ENCODE measurements at places on chromosomes 3 and 15.

- H3K27me3 ChIP-seq = no peaks in the 10 kb centered on the region
- DNase-seq = no peak
- peak overlapping the region; percentile 88 for H3K27ac ChIP-seq
- peaks cover 24% of the 10 kb centered on the region for H3K4me1 ChIP-seq
Measured at GRCh38 chr3:194069421-194070219, 66.3 kb upstream of the HES1 start.

- H3K27me3 ChIP-seq = no peaks in the 10 kb centered on the region
- no peak overlapping the region for H3K4me3 ChIP-seq
- H3K36me3 ChIP-seq = no peaks in the 10 kb centered on the region
- no peaks in the 10 kb centered on the region for H3K4me1 ChIP-seq
- DNase-seq = no peak
- H3K27ac ChIP-seq = no peak overlapping the region
Measured at GRCh38 chr3:59374091-59374817, 324.4 kb upstream of the CFAP20DC start.

- no peak overlapping the region for H3K4me3 ChIP-seq
- no peaks in the 10 kb centered on the region for H3K36me3 ChIP-seq
- H3K27ac ChIP-seq = peak overlapping the region; percentile 2
- no peak for DNase-seq
Measured at GRCh38 chr15:71093054-71094024, 21.9 kb upstream of the THSD4 start.

- peak within 1 kb of the TSS; percentile 72 for H3K4me3 ChIP-seq
- peaks cover 8% of the 10 kb centered on the region for H3K27me3 ChIP-seq
- no peak for DNase-seq
Measured at GRCh38 chr3:129001101-129001805, at the start of gene EFCC1. Gene EFCC1 (plus strand): TSS chr3:129001304. CDS start chr3:129001629, 325 bp downstream.

- H3K27me3 ChIP-seq = no peaks in the 10 kb centered on the region
- peaks cover 12% of the 10 kb centered on the region for H3K4me1 ChIP-seq
- peaks cover 22% of the 10 kb centered on the region for H3K36me3 ChIP-seq
- no peak overlapping the region for H3K27ac ChIP-seq
- no peak overlapping the region for H3K4me3 ChIP-seq
Measured at GRCh38 chr3:195867631-195868335, 40.6 kb downstream of the TNK2 start.

- no peaks in the 10 kb centered on the region for H3K4me1 ChIP-seq
- DNase-seq = no peak
- no peak overlapping the region for H3K27ac ChIP-seq
- H3K4me3 ChIP-seq = no peak overlapping the region
- no peaks in the 10 kb centered on the region for H3K36me3 ChIP-seq
Measured at GRCh38 chr3:179750720-179751328, 98.0 kb downstream of the USP13 start.

DNA sequence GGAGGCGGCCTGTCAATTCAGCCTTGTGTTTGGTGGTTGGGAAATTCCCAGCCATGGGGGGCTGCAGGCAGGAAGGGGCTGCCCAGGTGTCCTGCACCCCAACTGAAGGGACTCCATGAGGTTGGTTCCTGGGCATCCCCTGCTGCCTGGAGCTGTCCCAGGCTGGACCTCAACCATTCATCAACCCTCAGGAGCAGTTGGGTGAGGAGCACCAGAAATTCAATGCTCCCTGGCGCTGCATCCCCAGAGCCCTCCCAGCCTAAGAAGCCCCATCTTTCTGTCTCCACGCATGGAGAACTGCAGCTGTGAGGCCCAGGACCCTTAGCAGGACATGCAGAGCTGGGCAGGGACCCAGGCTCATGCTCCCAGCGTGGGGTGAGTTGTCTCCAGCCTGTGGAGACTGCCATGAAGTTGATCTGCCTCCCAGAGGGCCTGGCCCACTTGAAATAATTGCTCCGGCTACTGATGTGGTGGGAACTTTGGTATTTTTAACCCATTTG is 8.0 kb upstream of the SEMA3B start:
- DNase-seq = no peak
- peak overlapping the region; percentile 52 for H3K4me3 ChIP-seq
- H3K4me1 ChIP-seq = peaks cover 48% of the 10 kb centered on the region

- no peak for DNase-seq
- no peaks in the 10 kb centered on the region for H3K27me3 ChIP-seq
- peak overlapping the region; percentile 2 for H3K27ac ChIP-seq
Measured at GRCh38 chr3:66495668-66496045, 5.2 kb downstream of the LRIG1 start.

DNA sequence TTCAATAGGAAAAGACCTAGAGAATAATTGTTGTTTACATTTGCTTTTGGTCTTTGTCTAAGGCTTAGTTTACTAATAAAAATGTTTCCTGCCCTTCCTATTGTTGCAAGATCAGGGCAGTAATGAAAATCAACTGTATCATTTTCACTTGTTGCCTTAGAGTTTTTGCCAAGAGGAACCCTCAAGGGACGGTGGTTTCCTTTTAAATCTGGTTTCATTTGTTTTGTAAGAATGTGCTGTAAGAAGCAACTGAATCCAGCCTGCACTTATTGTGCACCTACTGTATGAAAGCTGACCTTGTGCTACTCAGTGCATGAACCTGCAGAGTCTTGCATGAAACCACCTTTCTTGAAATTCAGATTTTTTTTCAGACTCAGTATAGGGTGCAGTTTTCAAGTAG is 5.3 kb downstream of the IGF1R start:
- H3K27ac ChIP-seq = no peak overlapping the region
- no peak overlapping the region for H3K4me3 ChIP-seq
- no peak for DNase-seq
- no peaks in the 10 kb centered on the region for H3K27me3 ChIP-seq
- H3K36me3 ChIP-seq = no peaks in the 10 kb centered on the region

GRCh38 chr15:65642594-65642993 is 20.9 kb downstream of the SLC24A1 start:
- peaks cover 11% of the 10 kb centered on the region for H3K4me1 ChIP-seq
- no peak for DNase-seq
- no peak overlapping the region for H3K27ac ChIP-seq
- no peaks in the 10 kb centered on the region for H3K36me3 ChIP-seq

- no peaks in the 10 kb centered on the region for H3K27me3 ChIP-seq
- no peak overlapping the region for H3K4me3 ChIP-seq
- H3K27ac ChIP-seq = no peak overlapping the region
- no peaks in the 10 kb centered on the region for H3K36me3 ChIP-seq
Measured at GRCh38 chr3:78601249-78601648, 1166.5 kb downstream of the ROBO1 start.

DNA sequence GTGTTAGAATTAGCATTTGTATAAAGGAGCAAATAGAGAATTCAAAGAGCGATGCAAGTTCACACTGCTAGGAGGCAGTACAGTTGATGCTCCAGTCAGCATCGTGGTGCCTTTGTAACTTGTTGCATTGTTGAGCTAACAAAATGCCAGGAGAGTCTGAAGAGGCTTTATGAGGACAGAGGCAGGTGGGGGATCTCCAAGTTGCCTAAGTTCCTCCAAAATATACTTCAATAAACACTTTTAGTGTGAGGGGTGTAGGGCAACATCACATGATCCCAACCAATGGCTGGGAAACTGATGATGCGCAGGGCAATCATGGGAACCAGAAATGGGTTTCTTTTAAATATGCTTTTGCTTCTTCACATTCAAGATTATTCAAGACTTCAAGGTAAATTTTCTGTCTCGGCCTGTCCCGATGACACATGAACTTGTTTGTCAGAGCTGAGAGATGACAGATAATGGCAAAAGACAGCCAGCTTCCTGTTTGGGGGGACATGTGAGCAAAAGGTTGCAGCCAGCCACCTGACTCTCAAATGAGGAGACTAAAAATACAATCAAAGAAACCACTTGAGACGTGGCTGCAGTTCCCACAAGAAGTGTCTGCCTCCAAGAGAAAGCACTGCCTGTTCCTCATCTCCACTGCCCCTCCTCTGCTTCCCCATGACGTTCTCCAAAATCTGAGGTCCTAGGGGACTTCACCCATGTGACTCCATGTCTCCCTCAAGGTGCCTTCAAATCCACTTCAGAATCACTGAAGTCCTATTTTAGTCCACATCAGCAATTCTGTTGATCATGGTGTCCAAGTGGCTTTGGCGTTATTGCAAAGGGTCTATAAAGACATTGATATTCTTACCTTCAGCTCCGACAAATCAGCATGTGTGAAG is 39.3 kb downstream of the KLHL6 start:
- no peaks in the 10 kb centered on the region for H3K4me1 ChIP-seq
- H3K27me3 ChIP-seq = peaks cover 41% of the 10 kb centered on the region
- no peak overlapping the region for H3K27ac ChIP-seq
- H3K36me3 ChIP-seq = no peaks in the 10 kb centered on the region
- DNase-seq = no peak

- no peak for DNase-seq
- H3K4me3 ChIP-seq = no peak overlapping the region
- no peaks in the 10 kb centered on the region for H3K4me1 ChIP-seq
Measured at GRCh38 chr3:193620057-193620456, 27.0 kb downstream of the OPA1 start.

- peaks cover 88% of the 10 kb centered on the region for H3K4me1 ChIP-seq
- no peaks in the 10 kb centered on the region for H3K27me3 ChIP-seq
- no peaks in the 10 kb centered on the region for H3K36me3 ChIP-seq
Measured at GRCh38 chr3:66484106-66484844, 16.5 kb downstream of the LRIG1 start.

DNA sequence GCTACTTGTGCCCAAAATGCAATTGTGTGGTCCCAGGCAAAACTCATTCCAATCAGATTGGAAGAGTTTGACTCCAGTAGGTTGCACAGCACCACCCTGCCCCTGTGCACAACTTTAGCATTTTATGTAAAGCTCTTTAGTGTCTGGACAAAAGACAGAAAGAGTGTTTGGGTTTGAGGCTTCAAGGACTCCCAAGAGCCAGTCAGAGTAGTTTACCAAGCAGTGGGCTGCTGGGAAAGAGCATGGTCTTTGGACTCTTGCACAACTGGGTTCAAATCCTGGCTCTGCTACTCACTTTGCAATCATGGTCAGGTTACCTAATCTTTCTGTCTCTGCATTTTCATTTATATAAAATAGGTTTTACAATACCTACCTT is 75.8 kb upstream of the UMPS start:
- no peaks in the 10 kb centered on the region for H3K4me1 ChIP-seq
- H3K4me3 ChIP-seq = no peak overlapping the region
- H3K27ac ChIP-seq = no peak overlapping the region
- no peaks in the 10 kb centered on the region for H3K36me3 ChIP-seq

GRCh38 chr15:43932907-43933306 is 106.1 kb downstream of the WDR76 start:
- H3K27ac ChIP-seq = no peak overlapping the region
- no peaks in the 10 kb centered on the region for H3K4me1 ChIP-seq
- no peak for DNase-seq
- no peaks in the 10 kb centered on the region for H3K36me3 ChIP-seq
- peaks cover 32% of the 10 kb centered on the region for H3K27me3 ChIP-seq

DNA sequence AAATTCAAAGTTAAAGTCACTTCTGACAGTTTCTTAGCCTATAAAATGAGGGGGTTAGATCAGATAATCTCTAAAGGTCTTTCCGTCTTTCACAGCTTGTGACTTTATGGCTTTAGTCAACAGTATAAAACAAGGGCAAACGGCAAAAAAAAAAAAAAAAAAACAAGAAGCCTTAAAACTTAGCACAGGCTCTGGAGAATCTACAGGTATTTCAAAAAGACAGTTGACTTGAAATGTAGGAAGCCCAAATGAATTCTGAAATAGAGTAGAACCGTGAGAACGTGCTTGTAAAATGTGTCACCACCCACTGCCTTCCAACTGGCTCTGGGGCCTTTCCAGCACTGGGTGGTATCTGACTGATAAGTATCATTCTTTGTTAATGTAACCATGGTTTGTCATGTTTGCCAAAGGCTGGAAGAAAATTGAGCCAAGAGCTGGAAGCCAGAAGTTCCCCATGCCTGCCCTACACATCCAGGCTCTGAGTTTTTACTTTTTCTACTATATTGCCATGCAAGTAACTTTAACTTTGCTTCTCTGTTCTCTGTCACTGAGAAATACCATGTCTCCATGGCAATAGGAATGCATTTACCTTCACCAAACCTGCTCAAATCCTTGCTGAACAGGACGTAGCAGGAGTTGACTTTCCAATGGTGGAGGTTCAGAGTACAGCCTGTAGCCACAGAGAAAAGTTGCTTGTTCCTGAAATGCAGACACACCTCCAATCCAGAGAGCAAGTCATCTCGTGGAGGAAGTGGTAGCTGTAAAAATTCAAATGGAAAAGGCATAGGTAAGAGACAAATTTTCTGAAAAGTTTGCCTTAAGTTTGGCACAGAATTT is 35.8 kb upstream of the THSD4 start:
- no peak for DNase-seq
- no peak overlapping the region for H3K4me3 ChIP-seq
- no peaks in the 10 kb centered on the region for H3K4me1 ChIP-seq
- H3K36me3 ChIP-seq = no peaks in the 10 kb centered on the region

- no peak overlapping the region for H3K4me3 ChIP-seq
- H3K27me3 ChIP-seq = no peaks in the 10 kb centered on the region
- no peaks in the 10 kb centered on the region for H3K4me1 ChIP-seq
- no peak overlapping the region for H3K27ac ChIP-seq
- no peaks in the 10 kb centered on the region for H3K36me3 ChIP-seq
Measured at GRCh38 chr3:189157232-189158007, 14.4 kb upstream of the TPRG1 start.

DNA sequence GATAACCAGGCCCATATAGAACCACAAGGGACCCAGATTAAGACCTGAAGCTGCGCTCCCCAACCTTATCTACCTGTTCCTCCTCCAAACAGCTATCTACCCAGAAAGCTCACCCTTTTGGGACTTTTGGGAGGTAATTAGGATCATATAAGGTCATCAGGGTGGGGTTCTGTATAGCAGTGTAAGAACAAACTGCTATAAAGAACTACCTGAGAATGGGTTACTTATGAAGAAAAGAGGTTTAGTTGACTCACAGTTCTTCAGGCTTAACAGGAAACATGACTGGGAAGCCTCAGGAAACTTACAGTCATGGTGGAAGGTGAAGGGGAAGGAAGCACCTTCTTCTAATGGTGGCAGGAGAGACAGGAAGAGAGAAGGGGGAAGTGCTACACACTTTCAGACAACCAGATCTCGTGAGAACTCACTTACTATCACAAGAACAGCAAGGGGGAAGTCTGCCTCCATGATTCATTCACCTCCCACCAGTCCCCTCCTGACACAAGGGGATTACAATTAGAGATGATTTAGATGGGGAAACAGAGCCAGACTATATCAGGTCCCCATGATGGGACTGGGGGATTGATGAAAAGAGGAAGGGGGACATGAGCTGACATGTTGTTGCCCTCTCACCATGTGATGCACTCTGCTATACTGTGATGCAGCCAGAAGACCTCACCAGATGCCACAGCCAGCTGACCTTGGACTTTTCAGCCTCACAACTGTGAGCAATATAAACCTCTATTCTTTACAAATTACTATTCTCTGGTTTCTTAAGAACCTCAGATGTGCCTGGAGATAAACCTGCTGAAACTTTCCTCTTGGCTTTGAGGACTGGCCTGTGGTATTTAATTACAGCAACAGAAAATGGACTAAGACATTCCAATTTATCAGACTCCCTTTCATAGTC is 15.3 kb upstream of the FMN1 start:
- H3K27ac ChIP-seq = no peak overlapping the region
- no peak overlapping the region for H3K4me3 ChIP-seq
- H3K27me3 ChIP-seq = peaks cover under 1% of the 10 kb centered on the region
- no peaks in the 10 kb centered on the region for H3K36me3 ChIP-seq
- no peak for DNase-seq

Data from esophagus squamous epithelium (tissue), 5 donors.